ENCODE measurements at places on chromosomes 13 and 19.

DNA sequence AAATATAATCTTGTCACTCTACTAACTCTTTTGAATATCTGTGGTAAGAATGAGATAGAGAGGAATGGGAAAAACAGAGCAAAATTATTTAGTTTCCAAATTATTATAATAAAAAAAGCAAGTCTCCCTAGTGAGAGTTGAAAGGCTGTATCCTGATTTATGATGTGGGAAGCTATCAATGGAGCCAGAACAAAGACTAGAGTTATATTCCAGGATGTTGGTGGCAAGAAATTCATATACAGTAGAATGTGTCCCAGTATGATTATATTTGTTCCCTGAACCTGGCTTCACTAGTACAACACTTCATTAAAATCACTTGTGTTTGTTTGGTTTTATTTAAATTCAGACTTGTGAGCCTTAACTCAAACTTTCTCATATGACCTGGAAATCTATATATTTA lies 630.3 kb downstream of the GPC5 start:
- no peak for DNase-seq

GRCh38 chr13:23321535-23322241 lies 111.8 kb downstream of the SACS start:
- no peak for DNase-seq

GRCh38 chr19:45553464-45553863 lies 31.1 kb downstream of the OPA3 start:
- no peak for DNase-seq

- no peak for DNase-seq
Observed at GRCh38 chr13:109333893-109334651, 452.3 kb downstream of the IRS2 start.

DNA sequence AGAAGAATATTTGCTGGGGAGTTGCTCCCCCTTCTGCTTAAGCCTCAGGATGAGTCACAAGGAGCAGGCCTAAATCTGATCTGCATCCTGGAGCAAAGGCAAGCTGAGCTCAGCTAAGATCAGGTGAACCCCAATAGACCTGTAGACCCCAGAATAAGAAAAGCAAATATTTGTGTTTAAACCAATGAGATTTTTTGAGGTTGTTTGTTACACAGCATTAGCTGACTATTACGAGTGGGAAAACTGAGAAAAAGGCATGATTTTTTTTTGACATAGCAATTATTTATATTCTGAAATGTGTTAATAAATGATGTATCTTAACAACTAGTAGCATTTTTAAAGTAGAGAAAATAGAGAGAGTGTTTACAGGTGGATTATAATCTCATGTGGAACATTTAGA lies 45.1 kb downstream of the ADGRE3 start:
- no peak for DNase-seq

DNA sequence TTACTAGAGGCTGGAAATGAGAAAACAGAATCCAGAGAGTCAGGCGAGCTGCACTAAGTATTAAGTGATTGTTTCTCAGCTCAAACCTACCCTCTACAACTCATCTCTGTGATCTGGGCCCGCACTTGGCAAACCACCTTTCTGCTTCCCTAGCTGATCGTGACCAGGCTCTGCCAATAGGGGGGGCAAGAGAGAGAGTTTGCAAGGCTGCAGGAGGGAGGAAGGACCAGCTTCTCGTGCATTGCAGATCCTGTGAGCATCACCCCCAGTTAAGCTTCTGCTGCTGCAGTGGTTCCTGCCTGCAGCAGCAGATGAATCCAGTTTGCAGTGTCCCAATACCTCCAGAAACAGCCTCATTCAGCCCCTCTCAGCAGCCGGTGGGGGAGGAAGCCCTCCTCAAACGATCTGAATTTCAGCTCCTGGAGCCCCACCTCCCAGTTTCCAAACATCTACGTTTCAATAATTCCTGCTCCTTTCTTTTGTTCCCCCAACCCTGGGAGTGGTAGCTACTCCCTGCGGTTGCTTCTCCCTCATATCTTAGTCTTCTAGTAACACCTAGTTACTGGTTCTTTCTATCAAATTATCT lies 20.0 kb downstream of the XRCC1 start:
- peak; percentile 3 for DNase-seq

- no peak for DNase-seq
Observed at GRCh38 chr19:11574689-11575088, 2.8 kb downstream of the ACP5 start.

GRCh38 chr19:44869733-44870470 lies 21.2 kb upstream of the TOMM40 start:
- DNase-seq, result no peak

DNA sequence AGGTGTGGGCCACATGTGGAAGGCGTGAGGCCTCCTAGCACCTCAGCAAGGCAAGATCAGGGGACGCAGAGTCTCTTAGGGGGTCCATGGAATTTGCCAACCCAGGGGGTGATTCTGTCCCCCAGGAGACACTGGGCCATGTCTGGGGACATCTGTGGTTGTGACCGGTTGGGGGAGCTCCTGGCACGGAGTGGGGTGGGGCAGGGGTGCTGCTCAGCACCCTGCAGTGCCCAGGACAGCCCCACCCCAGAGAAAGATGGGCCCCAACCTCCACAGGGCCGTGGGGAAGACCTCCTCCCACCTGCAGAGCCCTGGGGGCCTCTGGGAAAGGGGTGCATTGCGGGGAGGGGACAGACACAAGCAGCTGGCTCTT lies 4.0 kb downstream of the MKNK2 start:
- DNase-seq, result no peak

- DNase-seq, result no peak
Observed at GRCh38 chr19:18100710-18101109, 3.1 kb downstream of the MAST3 start.

- no peak for DNase-seq
Observed at GRCh38 chr19:29478578-29479565, 46.9 kb upstream of the VSTM2B start.

GRCh38 chr19:30682999-30683536 lies 310.9 kb downstream of the ZNF536 start:
- no peak for DNase-seq

GRCh38 chr13:36981156-36981743 lies 17.9 kb downstream of the ALG5 start:
- DNase-seq, result no peak

GRCh38 chr19:47673426-47673825 lies 39.8 kb upstream of the EHD2 start:
- DNase-seq, result no peak

DNA sequence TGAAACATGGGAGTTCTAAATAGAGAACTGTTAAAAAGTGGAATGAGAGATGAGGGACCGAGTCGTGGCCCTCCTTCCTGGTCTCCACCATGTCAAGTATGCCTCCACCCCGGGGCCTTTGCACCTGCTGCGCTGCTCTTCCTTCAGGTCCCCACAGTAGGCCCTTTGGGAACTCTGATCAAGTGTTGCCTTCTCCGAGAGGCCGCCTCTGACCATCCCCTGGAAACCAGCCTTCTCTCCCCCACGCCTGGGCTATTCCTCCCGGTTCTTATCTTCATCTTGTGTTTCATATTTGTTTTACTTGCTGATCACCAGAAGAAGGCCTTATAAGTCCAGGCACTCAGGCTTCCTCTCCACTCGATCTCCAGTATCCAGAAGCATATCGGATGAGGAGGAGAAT lies 40.0 kb downstream of the IRS2 start:
- no peak for DNase-seq

GRCh38 chr13:75224053-75224742 lies 257.8 kb downstream of the TBC1D4 start:
- DNase-seq, result no peak

DNA sequence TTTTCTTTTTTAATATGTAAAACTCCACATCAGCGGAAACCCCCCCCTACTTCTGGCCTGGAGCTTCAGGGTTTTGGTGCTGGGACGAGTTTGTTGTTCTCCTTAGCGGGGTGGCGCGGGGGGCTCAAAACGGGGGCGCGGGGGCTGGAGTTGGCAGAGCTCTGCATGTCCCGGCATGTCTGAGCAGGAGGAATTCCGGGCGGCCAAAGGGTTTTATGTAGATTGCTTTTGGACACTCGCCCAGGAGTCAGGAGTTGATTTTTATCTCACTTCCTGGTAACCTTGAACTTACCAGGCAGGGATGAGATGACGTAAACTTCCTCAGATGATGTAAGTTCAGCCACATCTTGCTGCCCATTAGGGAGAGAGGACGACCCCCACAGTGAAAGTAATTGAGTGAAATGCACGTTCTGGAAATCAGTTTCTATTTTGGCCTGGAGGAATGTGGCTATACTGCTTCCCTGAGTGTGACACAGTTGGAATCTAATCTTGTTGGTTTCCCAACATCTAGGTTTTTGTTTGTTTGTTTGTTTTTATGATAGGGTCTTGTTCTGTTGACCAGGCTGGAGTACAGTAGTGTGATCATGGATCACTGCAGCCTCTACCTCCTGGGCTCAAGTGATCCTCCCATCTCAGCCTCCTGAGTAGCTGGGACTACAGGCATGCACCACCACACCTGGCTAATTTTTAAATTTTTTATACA lies 21.0 kb upstream of the GDF15 start:
- no peak for DNase-seq

- DNase-seq, result no peak
Observed at GRCh38 chr13:40205771-40206240, 460.6 kb downstream of the FOXO1 start.

- no peak for DNase-seq
Observed at GRCh38 chr13:36536546-36536945, 104.3 kb downstream of the CCNA1 start.

GRCh38 chr19:35899547-35900214 lies 659 bp downstream of the NFKBID start:
- DNase-seq, result no peak

DNA sequence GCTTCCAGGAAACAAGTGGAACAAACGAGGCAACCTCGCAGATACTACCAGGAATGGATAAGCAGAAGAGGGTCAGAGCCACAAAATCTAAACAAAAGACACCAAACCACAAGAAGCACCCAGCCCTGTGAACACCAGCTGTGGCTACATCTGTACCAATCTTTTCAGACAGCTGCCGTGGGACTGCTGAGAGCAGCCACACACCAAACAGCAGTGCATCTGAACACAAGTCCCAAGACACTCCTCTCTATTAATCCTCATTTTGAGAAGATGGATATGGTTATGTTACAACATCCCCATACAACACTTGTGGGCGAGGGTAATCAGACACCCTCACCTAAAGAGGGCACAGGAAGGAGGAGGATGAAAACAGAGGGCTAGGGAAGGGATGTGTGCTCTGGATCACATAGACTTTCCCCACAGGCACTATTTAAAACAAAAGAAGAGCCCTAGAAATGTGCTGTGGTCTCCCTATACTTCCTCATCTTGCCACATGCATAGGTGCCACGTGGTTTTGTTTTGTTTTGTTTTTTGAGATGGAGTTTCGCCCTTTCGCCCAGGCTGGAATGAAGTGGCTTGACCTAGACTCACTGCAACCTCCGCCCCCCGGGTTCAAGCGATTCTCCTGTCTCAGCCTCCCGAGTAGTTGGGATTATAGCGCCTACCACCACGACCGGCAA lies 41.6 kb upstream of the ZNF14 start:
- no peak for DNase-seq

DNA sequence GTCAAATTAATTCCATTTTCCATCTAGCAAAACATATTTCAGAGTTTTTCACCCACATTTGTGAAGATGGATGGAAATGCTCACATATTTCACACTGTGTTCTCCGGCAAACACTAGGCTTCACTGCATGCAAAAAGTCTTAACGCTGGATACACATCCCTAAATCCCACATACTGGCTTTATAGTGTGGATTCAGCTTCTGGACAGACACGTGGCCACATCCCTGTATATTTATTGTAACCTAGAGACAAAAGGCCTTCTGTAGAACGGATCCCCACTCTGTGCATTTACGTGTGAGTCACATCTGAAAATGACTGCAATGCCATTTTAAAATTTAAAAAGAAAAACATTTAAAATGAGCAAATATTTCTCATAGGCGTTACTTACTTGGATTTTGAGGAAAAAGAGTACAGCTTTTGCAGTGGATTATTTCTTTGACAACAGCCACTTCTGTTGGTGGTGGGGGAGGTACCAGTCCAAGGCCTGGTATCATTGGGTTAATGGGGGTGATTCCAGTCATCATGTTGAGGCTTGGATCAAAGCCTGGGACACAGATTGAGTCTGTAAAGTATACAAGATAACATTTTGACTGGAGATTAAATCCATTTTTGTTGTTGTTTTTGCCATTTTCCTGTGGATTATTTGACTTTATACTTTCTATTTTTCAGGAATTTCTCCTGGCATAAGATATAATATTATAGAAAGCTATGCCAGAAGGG lies 337.7 kb downstream of the DNAJC15 start:
- no peak for DNase-seq

GRCh38 chr19:39918183-39918651 lies 16.2 kb downstream of the FCGBP start:
- DNase-seq, result no peak

DNA sequence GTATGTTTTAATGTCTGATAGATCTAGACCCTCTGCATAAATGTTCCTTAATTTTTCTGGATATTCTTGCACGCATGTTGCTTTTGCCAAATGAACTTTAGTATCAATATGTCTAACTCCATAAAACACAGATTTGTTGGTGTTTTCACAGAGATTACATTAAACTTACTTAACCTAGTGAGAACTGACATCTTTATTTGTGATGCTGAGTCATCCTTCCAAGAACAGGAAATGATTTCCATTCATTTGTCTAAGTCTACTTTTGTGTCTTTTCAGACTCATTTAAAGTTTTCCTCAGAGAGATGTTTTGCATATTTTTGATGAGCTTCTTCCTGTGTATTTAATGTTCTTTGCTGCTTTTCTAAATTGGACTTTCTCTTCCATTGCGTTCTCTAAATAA lies 184.0 kb downstream of the SLC7A1 start:
- no peak for DNase-seq

GRCh38 chr13:107376341-107377125 lies 808.6 kb upstream of the ARGLU1 start:
- DNase-seq, result no peak

- no peak for DNase-seq
Observed at GRCh38 chr19:13429563-13429962, 76.7 kb downstream of the CACNA1A start.

DNA sequence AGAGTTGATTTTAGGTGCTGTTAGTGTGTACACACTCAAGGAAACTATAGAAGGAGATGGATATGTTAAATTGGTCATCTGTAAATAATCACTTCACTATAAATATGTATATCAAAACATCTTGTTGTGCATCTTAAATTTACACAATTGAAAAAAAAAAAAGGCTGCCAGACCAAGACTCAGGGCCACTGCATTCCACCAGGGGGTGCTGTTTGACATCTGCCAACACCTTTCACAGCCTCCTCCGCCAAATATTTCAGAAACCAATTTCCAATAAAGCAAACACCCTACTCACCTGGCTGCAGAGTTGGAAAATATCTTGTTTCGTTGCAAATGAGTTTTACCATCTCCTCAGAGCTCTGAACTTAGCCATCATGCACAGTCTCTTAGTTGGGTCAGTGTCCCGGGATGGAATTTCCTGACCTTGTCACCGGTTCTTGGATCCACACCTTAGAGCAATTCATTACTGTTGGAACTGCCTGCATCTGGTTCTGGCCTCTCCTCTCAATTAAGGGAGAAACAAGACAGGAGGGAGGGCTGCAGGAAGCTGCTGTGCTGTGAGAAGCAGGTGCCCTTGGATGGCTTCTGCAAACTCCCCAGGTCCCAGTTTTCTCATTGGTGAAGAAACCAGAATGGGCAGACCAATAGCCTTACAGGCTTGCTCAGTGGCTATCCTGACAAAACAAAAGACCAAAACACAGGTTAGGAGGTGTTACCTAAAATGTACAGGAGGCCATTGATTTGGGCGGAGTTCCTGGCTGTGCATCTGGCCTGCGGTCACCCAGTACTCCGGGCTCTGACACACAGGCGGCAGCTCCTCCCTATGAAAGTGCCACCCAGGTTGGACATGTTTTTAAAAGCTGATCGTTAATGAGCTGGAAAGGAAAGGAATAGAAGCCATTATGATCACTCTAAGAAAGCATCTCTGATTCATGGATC lies 746.6 kb downstream of the UQCRFS1 start:
- no peak for DNase-seq

All from NCI-H1417 treated with DMSO at 0.1 percent for 48 hours (cell line).